GM04503 (cell line): ENCODE measurements at places on chromosomes 1 and 21.

DNA sequence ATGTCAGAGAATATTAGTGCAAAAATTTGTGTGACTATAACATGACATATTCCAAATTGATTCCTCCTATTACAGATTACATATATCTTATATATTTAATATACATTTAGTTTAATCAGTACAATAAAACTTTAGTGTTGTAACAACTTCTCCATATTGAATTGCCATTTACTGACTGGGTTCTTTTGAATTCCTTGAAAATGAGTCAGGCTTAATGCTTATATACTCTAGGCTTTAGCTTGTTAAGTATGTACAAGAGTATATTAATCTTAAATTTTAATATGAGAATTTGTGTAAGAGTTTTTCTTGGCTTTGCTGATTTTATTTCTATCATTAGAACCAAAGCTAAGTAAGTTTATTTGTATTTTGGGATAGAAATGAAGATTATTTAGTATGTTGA lies 40.3 kb downstream of the XPR1 start:
- DNase-seq, result no peak

- DNase-seq, result no peak
Observed at GRCh38 chr1:60620087-60620486, 462.3 kb upstream of the NFIA start.

GRCh38 chr1:230641900-230642262 lies 400 bp upstream of the COG2 start:
- no peak for DNase-seq

GRCh38 chr1:215530401-215530984 lies 36.6 kb upstream of the KCTD3 start:
- no peak for DNase-seq

GRCh38 chr1:19360016-19360415 lies 47.9 kb downstream of the SLC66A1 start:
- DNase-seq, result no peak

GRCh38 chr1:19274636-19275035 lies 13.9 kb downstream of the AKR7A3 start:
- no peak for DNase-seq

- DNase-seq, result no peak
Observed at GRCh38 chr1:208868554-208868953, 624.4 kb upstream of the PLXNA2 start.

DNA sequence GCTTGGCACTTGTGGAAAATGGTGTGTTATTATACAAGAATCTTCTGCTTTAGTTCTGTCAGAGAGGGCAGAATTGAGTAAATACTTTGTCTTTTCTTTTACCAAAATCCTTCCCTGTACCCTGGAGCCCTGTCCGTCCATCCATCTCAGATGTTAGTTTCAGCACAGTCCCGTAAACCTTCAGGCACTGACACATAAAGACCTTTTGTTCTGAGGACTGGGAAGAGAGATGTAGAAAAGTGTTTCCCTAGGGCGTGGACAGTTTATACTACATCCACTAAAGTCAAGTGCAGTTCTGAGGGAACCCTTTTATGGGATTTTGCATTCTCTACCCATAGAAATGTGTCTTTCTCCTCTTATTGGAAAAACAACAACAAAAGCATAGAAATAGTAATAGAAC lies 162.4 kb downstream of the PDE4B start:
- DNase-seq, result no peak

- DNase-seq, result no peak
Observed at GRCh38 chr1:182631954-182632353, 27.8 kb upstream of the RGS16 start.

- no peak for DNase-seq
Observed at GRCh38 chr1:187971851-187972250, 1143.1 kb downstream of the PLA2G4A start.

GRCh38 chr1:56820755-56821461 lies 1.7 kb upstream of the FYB2 start:
- no peak for DNase-seq

GRCh38 chr1:199834711-199835110 lies 192.8 kb upstream of the NR5A2 start:
- DNase-seq, result no peak

GRCh38 chr1:98732985-98733781 lies 71.7 kb downstream of the SNX7 start:
- DNase-seq, result no peak

DNA sequence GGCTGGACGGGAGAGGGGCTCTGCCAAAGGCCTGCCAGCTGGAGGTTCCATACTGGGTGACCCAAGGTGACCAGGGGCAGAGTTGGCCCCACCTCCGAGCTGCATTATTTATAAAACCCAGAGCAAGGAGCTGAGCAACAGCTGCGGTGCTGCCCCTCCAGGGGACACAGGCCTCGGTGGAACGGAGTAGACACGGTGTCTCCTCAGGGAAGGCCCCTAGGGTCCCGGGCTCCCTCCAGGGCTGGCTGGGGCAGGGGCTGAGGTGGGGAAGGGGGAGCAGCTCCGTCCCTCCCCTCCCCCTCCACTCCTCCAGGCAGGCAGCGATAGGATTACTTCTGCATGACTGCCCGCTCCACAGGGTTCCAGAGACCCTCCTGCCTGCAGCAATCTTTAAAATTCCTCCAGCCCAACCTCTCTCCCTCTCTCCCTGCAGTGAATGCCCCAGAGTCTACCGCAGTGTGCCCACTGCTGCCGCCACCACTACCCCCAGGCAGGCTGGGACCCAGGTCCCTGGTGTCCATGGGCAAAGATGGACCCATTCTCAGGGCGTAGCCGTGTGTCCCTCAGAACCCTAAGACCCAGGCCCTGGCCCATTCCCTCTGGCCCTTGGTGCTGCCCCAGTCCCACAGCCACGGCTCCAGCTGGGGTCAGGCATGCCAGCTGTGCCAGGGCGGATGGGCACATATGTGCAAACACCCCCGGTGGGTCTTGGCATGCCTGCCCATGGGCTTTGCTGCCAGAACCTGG lies 10.8 kb downstream of the AHDC1 start:
- DNase-seq, result no peak

GRCh38 chr1:244778344-244778743 lies 57.1 kb upstream of the COX20 start:
- DNase-seq, result peak; percentile 34

DNA sequence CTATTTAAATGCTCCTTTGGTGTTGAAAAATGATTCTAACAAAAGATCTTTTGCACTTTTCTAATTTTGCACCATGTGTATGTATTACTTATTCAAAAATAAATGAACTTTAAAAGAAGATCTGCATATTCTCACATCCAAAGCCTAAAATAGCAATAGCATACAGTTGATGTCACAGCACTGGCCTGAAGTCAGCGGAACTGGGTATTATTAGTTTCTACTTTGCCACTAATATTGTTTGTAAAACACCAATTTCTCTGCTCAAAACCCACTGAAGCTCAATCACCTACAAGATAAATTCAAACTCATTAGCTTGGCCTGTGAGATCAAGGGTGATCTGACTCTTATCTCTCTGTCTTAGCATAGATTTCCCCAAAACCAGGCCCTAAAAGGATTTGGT lies 34.5 kb upstream of the BCAR3 start:
- no peak for DNase-seq

- DNase-seq, result no peak
Observed at GRCh38 chr1:230171356-230172015, 104.4 kb downstream of the GALNT2 start.

DNA sequence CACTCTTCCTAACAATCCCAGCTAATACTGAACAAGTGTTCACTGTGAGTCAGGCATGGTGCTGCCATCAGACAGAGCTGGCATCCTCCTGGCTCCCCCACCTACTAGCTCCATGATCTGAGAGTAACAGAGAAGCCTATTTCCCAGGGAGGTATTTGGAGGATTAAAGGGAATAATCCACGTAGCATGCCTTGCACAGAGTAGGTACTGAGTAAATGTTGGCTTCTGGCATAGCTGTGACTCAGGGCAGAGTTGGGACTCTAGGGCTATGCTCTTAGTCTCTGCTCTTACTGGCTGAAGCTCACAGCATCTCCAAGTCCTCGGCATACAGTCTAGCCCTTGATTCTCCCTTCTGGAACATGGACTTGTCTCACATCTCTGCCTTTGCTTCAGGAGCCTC lies 8.2 kb downstream of the ARHGEF19 start:
- DNase-seq, result no peak

DNA sequence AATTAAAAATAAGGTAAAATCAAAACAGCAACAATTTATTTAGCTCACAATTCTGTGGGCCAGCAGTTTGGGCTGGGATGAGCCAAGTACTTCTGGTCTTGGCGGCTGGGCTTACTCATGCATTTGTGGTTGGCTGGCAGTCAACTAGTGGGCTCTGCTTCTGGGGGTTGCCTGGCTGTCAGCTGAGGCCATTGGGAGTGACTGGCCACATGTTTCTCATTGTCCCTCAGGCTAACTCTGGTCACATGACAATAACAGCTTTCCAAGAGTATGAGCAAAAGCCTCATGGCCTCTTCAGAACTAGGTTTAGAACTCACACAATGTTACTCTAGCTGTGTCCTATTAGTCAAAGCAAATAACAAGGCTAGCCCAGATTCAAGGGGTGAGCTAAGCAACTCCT lies 15.6 kb upstream of the CHIA start:
- DNase-seq, result peak; percentile 84

- no peak for DNase-seq
Observed at GRCh38 chr1:21891621-21892479, 45.3 kb downstream of the HSPG2 start.

DNA sequence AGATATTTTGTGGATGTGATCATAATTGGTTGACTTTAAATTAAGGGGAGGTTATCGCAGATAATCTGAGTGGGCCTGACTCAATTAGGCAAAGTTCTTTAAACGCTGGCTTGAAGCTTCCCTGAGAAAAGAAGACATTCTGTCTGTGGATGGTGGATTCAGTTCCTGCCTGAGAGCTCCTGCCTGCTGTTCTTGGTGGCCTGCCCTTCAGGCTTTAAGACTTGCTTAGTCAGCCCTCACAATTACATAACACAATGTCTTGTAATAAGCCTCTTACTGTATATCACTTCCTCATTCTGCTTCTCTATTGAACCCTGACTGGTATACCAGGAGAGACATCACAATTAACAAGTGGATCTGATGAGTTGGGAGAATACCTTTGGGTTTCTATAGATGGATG lies 50.2 kb downstream of the KCNJ6 start:
- DNase-seq, result no peak

DNA sequence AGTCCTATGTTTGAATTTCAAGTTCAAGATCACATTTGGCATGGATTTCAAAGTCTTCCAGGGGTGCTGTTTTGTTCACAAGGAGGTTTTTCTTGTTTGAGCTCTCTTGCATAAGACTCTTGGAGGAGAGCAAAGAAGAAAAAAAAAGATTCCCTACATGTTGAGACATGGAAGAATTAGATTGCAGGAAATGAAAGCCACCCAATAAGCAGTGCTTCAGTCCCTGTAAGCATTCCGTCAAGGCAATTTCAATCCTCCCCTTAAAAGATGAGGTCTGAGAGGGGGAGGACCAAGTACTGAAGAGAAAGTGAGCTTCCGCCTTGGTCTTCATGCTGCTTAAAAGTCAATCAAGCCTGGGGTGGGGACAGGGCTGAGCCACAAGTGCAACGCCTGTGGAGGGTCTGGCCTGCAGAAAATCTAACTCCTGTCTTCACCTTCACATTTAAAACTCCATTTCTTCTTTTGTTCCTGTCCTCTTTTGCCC lies 50.2 kb downstream of the LPAR3 start:
- DNase-seq, result no peak

GRCh38 chr1:55275151-55275748 lies 60.1 kb upstream of the USP24 start:
- no peak for DNase-seq

GRCh38 chr1:42322577-42322976 lies 12.5 kb downstream of the FOXJ3 start:
- peak; percentile 26 for DNase-seq

GRCh38 chr1:205211839-205212536 lies 486 bp upstream of the DSTYK start:
- DNase-seq, result no peak

DNA sequence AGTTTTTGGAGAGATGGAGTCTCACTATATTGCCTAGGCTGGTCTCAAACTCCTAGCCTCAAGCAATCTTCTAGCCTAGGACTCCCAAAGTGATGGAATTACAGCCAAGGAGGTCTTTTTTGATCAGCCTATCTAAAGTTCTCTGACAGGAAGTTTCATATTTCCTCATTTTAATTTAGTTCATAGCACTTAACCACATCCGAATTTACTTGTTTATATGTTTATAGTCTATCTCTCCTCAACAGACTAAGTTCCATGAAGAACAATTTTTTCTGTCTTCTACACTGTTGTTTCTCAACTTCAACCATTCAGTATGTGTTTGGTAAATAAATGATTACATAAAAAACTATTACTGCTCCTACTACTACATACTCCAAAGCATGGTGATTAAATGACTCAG lies 47.9 kb downstream of the GON4L start:
- no peak for DNase-seq

DNA sequence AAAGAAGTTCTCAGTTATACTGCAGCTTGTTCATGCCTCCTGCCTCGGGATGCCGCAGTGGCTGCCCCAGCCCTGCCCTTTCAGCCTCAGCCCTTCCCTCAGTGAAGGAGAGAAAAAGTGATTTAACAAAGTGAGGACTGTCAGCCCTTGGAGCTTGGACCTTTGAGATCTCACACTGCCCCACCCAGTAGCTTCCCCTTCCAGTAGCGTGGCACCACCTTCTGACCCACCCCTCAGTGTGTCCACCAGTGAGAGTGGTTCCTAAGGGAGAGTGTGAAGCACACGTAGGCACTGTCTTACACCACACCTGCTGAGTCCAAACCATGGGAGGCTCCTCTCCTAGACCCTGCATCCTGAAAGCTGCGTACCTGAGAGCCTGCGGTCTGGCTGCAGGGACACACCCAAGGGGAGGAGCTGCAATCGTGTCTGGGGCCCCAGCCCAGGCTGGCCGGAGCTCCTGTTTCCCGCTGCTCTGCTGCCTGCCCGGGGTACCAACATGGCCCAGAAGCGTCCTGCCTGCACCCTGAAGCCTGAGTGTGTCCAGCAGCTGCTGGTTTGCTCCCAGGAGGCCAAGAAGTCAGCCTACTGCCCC lies at the start of gene CDA:
Gene CDA, plus strand, starts transcription at position 464 of the 592 bp plus-strand sequence. Its CDS starts 33 bp downstream, at position 497.
- DNase-seq, result no peak

DNA sequence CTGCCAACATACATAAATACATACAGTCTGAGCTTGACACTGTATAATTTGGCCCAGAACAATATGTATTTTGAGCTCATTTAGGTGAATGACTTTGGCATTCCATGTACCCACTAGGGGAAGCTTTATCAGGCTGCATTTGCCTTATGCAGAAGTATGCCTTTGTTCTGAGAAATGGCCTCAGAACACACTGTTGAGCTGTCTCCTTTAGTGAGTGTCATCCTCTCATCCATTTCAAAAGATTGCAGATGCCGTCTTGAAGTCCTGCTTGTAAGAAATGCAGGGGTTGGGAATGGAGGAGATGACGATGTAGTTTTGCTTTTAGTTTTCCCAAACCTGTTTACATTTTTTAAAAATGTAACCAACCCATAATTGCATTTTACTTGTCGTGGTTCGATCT lies 14.8 kb upstream of the NBL1 start:
- no peak for DNase-seq
